Stimulated activated naive CD8-positive, alpha-beta T cell treated with anti-CD3 and anti-CD28 coated beads, Interleukin-15, amount 100 ng/mL, for 72 hours (primary cell): ENCODE measurements at places on chromosomes 11 and 22.

DNA sequence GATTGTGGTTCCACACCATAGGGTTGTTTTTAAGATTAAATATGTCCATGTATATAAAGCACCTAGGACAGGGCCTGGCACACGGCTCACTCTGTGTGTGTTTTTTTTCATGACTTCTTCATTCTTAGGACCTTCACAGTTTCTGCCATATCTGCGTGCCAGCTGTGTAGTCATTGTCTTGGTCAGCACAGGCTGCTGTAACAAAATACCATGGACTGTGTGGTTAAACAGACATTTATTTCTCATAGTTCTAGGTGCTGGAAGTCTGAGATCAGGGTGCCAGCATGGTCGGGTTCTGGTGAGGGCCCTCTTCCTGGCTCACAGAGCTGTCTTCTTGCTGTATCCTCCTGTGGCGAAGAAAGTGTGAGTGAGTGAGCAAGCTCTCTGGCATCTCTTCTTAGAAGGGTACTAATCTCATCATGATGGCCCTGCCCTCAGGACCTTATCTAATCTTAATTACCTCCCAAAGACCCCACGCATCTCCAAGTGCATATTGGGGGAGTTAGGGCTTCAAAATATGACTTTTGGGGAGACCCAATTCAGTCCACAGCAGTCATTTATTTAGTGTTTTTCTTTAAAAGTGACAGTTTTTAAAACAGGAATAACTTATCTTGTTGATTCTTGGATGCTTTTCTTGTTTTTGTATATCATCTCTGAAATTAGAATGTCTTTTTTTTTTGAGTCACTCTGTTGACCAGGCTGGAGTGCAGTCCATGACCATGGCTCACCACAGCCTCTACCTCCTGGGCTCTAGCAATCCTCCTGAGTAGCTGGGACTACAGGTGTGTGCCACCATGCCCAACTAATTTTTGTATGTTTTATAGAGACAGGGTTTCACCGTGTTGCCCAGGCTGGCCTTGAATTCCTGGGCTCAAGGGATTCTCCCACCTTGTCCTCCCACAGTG, 70.9 kb downstream of the ZNRF3 start:
- no peak for DNase-seq

- no peak for DNase-seq
Measured at GRCh38 chr11:47155879-47156278, 20.8 kb downstream of the ARFGAP2 start.

- DNase-seq, result no peak
Measured at GRCh38 chr22:37757663-37758062, 50.1 kb upstream of the GCAT start.

- no peak for DNase-seq
Measured at GRCh38 chr11:85301895-85302678, 325.1 kb downstream of the DLG2 start.

- no peak for DNase-seq
Measured at GRCh38 chr11:65539744-65540289, 14.9 kb downstream of the SCYL1 start.

DNA sequence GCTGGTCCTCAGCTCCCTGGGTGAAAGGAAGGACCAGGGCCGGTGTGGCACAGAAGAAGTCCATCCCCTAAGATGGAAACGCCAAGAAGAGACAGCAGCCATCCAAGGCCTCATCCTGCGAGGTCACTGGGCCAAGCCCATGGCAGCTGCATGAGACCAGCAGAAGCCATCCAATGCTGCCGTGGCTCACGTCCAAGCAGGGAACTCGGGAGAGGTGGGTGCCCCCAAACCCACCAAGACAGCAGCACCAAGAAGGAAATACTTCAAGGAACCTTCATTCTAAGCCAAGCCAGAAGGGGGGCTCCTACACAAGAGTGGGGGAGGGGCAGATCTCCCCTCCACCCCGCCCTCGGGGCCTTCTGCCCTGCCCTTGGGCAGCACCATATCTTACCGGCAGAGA, 49.6 kb downstream of the IGSF9B start:
- DNase-seq, result no peak

- no peak for DNase-seq
Measured at GRCh38 chr11:13338019-13338426, 60.4 kb downstream of the BMAL1 start.

- DNase-seq, result no peak
Measured at GRCh38 chr11:103532133-103532788, 423.0 kb downstream of the DYNC2H1 start.

- DNase-seq, result peak; percentile 54
Measured at GRCh38 chr11:67640021-67640757, 626 bp upstream of the TBX10 start.

- no peak for DNase-seq
Measured at GRCh38 chr11:78349114-78349513, 68.5 kb downstream of the GAB2 start.

GRCh38 chr11:62706850-62707247, 375 bp downstream of the BSCL2 start:
- DNase-seq, result no peak

GRCh38 chr11:88312628-88313027, 24.9 kb downstream of the CTSC start:
- no peak for DNase-seq

- DNase-seq, result no peak
Measured at GRCh38 chr11:10483174-10483573, 28.1 kb downstream of the AMPD3 start.

DNA sequence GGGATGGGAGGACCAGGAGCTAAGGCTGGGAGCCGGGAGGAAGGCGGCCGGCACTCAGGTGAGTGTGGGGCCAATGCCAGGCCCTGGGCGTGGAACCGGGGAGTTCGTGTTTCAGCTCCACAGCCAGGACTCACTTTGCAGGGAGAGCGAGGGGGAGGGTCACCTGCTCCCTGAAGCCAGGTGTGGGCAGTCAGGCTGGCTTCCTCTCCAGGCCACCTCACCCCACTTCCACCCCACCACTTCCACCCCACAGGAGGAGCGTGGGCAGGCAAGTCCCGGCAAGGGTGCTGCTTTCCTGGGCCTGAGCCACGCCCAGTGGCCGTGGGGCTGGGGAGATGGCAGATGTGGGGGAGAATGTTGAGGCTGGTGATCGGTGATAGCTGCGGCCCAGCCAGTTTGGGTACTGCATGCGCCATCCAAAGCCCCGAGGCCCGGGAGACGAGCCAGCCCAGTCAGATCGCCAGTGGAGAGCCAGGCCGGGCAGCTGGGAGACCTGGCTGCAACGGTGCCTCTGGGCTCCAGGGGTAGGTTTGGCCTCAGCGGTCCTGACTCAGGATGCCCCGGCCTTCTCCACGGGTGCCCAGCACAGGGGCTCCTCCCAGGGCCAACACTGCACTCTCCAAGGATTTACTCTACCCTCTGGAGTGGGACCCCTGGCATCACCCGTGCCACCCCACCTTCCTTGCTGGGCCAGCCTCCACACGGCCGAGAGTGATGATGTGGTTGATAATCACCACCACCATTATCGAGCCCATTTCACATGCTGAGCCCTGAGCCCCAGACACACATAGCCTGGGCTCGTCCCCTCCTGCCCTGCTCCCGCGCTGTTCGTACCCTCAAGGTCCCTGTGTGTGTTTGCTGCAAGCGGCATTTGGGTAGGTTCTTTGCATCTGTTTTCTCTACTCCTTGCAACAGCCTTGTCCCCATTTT, 93.8 kb downstream of the WNT7B start:
- DNase-seq, result no peak
